ENCODE measurements at places on chromosomes 2 and 18.
A peak's percentile ranks its signal among the peaks of the same experiment; 100 is the strongest.

GRCh38 chr18:59968583-59968982, 68.8 kb downstream of the PMAIP1 start:
- no peak for DNase-seq

DNA sequence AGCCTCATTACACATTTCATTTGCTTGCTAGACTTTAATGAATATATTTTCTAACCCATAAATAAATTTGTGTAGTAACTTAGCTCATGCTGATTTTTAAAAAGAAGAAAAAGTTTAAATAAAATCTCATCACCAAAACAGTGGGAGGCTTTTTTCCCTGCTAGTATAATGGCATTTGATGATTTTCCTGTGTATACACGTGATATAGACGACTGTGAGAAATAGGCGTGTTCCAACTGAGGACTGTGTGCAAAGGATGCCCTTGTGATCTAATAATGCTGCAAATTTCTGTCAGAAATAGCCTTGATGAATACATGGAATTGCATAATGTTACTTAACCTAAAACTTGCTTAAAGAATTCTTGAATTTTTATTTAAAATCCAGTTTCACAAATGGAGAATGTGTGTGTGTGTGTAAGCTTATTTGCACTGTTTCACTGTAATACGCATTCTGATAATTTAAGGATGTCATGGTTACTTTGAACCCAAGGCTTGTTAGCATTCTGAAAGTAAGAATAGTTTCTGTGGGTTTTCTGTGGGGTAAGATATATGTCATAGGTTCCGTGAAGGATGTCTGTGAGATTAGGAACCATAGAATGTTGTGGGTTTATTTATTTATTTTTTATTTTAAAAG, 178.0 kb downstream of the DLGAP1 start:
- DNase-seq = no peak

DNA sequence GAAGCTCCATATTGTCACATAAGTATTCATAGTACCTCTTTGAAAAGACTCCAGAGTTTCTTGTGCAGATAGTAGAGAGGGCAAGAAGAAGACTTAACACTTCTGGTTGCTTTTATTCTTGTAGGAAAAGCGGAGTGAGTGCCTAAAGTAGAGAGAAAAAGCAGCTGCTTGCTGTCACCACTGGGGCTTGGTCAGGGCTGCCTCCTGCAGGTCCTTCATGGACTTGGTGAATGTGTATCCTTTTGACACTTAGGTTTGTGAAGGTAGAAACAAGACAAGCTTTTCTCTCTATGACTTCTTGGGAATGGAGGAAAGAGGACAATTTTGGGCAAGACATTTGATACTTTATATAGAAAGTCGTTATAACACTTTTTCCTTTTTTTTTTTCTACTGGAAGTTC, 312.8 kb upstream of the FANCL start:
- DNase-seq = no peak

GRCh38 chr2:169828141-169828811, 1.0 kb downstream of the UBR3 start:
- DNase-seq = peak; percentile 17

DNA sequence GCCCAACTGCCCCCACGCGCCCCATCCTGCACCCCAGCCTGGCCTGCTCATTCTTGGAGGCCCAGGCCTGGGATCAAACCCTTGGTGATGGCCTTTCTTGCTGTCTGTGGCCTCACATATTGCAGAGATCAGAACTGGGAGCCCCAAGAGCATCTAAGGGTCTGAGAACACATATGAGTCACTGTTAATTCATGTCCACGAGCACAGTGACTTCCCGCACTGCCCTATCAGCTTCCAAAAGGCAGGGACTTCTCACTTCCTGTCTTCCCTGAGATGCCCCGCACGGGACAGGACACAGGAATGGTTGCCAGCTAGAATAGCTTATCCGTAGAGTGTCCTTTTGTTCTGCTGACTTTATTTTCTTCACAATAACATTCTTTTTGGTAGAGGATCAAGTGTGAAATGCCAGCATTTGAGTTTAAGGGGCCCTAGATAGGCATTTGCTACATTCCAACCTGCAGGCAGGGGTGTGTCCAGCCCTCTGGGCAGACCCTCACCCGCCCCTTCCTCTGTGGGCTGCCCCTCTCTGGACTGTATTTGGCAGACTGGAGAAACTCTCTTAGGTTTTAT, 21.1 kb upstream of the CELF4 start:
- DNase-seq = no peak

DNA sequence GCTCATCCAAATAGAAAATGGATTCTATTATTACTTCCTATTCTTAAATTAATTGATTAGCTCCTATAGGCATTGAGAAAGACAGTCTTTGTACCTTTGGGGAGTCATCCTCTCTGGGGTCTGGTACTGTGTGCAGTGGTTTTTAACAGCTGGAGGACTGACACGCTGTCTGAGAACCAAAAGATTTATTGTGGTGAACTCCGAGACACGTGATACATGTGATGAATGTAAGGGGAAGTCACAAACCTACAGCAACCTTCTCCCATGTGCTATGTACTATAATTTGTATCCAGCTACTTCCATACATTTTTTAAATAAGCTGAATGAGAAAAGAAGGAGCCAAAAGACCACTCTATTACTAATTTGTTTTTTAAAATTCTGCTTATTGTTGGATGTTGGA, 133.7 kb downstream of the GALNT3 start:
- DNase-seq = no peak

DNA sequence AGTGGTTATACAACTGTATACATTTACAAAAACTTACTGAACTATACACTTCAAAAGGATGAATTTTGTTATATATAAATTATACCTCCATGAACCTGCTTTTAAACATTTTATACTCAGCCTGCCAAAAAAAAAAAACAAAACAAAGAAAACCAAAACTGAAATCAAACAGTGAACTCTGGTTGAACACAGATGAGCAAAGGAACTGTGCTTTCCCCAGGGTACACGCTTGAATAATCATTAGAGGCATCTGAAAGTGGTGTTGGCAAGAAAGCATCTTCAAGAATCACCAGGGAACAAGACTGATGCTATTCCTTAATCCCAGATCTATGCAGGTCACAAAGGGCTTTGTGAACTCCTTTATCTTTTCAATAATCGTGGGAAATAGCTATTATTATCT, 77.0 kb upstream of the LYPD1 start:
- DNase-seq = no peak

Measured in hypothalamus (tissue), 51 donors.